ENCODE measurements at places on chromosomes 4 and X.
A peak's percentile ranks its signal among the peaks of the same experiment; 100 is the strongest.

DNA sequence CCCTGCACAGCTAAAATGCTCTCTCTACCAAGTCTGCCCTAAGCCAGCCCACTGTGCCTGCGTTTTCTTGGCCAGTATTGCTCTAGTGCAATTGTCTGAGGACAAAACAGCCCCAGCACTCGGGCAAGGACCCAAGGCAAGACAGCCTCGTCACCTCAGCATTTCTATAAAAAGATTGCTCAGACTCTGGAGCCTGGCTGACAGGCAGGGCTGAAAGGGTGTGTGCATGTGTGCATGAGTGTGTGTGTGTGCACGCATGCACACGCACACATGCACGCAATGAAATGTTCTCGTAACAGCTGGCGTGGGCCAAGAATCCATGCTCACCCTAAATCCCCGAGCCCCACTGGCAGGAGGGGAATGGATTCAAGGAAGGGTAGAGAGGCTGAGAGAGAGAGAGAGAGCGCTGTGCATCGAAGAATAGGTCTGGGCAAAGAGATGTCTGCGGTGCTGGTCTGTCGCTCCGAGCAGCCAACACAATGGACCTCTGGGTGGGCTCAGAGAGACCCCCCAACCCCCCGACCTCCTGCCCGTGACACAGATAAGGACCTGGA lies 579.2 kb downstream of the BCOR start:
- peak; percentile 1 for DNase-seq

- DNase-seq, result no peak
These were observed 76.8 kb downstream of the DCHS2 start for GRCh38 chr4:154414796-154415195.

- DNase-seq, result no peak
These were observed at the start of gene FAM53A for GRCh38 chr4:1683736-1684505. FAM53A (minus strand) TSS chr4:1684313; CDS start chr4:1668741, 15,572 bp downstream.

- no peak for DNase-seq
These were observed 15.9 kb upstream of the TLR1 start for GRCh38 chr4:38820329-38821061.

DNA sequence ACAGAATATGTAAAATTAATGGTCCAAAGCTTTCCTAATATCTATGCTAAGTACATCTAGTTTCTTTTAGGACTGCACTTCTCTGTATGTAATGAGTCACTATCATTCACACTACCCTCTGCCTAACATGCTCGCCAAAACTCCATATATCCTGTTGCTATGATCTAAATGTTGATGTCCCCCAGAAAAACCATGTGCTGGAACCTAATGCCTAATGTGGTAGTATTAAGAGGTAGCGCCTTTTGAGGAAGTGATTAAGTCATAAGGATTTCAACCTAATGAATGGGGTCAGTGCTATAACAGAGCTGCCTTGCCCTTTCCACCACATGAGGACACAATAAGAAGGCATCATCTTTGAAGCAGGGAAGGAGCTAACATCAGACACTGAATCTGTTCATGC lies 34.9 kb upstream of the NFKB1 start:
- DNase-seq, result no peak

DNA sequence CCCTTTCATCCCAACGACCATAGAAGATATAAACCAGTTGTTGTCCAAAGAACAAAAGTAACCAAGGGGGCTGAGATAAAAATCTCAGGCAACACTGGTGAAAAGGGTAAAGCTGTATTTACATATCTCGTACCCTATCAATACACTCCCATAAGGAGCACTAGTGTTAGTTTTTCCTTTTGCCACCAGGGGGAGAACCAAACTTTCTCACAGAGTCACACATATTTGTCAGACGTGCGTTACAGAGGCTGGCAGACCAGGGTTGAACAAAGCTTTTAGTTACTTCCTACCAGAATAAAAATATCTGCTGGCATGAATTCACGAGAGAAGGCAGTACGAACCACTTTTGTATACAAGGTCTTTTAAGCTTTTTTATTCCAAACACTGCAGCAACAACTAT lies 88.3 kb downstream of the AMELX start:
- DNase-seq, result no peak

DNA sequence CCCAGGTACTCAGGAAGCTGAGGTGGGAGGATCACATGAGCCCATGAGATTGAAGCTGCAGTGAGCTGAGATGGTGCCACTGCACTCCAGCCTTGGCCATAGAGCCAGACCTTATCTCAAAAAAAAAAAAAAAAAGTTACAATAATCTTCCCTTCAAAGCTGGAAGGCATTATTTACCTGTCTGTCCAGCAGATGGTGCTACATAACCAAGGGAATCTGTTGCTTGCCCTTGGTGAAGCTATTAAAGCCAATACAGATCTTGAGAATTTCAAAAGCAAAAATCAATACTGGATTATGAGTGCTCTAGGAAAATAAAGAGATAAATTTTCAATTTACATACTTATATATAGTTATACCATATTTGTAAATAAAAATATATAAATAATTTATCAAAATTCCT lies 25.9 kb downstream of the PKD2 start:
- DNase-seq, result no peak

DNA sequence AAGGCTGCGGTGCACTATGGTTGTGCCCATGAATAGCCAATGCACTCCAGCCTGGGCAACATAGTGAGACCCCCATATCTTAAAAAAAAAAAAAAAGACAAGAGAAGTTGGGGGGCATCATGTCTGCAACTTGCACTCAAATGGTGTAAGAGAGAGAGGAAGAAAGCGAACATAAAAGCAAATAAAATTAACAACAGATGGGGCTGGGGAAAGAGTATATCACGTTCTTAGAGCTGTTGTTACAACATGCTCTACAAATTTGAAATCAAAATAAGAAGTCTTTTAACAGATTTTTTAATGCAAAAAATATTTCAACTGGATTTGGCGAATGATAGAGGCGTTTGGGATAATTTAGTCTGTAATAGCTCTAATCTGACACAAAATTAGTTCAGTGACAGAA lies 144.9 kb downstream of the FNIP2 start:
- DNase-seq, result no peak

- DNase-seq, result no peak
These were observed 81.7 kb downstream of the HS6ST2 start for GRCh38 chrX:132876523-132877338.

GRCh38 chrX:41116948-41117347 lies 31.7 kb downstream of the USP9X start:
- no peak for DNase-seq

- no peak for DNase-seq
These were observed 54.5 kb downstream of the CHM start for GRCh38 chrX:85992811-85993229.

GRCh38 chrX:105822138-105823091 lies at the start of gene NRK:
NRK (plus strand) TSS chrX:105822539; CDS start chrX:105822846, 307 bp downstream.
- DNase-seq, result no peak

GRCh38 chr4:23906839-23907238 lies 17.0 kb upstream of the PPARGC1A start:
- DNase-seq, result no peak

- no peak for DNase-seq
These were observed 74.5 kb upstream of the NKX1-1 start for GRCh38 chr4:1480720-1481119.

DNA sequence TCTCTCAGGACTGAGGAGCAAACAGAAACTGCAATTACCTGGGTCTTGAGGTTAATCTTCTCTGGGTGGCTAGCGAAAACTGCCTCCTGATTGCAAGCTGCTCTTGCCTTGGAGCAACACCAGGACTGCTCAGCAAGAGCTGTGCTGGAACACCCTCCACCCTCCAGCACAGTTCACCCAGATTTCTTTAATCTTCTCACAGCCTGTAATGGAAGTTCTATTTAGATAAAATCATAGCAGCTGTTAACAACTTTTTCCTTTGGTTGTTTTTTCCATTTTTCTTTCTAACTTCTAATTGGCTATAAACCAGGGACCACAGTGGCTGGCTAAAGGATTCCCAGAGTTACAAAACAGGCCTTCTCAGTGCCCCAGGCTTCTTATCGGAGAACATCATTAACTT lies 36.3 kb downstream of the OPHN1 start:
- no peak for DNase-seq

DNA sequence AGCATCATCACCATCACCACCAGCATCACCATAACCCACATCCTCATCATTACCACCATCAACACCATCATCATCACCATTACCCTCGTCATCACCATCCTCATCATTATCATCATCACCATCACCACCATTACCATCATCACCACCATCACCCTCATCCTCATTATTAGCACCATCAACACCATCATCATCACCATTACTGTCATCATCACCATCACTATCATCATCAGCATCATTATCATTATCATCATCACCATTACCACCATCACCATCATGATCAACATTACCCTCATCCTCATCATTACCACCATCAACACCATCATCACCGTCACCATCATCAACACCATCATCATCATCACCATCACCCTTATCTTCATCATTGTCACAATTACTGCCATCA lies 51.7 kb downstream of the HTRA3 start:
- DNase-seq, result no peak

- no peak for DNase-seq
These were observed 134.3 kb upstream of the AP1S2 start for GRCh38 chrX:15988661-15989603.

- no peak for DNase-seq
These were observed 178.7 kb upstream of the FAT1 start for GRCh38 chr4:186902361-186902760.

GRCh38 chr4:17072483-17072882 lies 174.0 kb upstream of the LDB2 start:
- DNase-seq, result no peak

- DNase-seq, result no peak
These were observed 1.5 kb upstream of the DDX3X start for GRCh38 chrX:41332408-41333002.

DNA sequence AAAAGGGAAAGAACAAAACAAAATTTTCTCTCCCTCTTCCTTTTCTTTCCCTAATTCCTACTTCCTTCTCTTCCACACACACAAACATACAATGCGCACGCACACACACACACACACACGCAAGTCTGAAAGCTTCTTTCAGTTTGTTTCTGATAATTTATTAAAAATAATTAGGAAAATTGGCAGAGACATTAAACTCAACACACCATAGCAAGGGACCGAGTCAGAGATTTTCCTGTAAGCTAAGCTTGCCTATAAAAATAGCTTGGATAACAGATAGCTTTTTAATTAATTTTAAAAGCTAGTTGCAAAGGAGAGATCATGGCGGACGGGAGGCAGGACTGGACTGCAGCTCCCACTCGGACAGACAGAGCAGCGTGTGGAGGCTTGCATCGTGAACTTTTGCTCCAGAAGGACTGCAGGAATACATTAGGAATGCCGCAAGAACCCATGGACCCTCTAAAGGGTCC lies 92.6 kb upstream of the MAPK10 start:
- no peak for DNase-seq

DNA sequence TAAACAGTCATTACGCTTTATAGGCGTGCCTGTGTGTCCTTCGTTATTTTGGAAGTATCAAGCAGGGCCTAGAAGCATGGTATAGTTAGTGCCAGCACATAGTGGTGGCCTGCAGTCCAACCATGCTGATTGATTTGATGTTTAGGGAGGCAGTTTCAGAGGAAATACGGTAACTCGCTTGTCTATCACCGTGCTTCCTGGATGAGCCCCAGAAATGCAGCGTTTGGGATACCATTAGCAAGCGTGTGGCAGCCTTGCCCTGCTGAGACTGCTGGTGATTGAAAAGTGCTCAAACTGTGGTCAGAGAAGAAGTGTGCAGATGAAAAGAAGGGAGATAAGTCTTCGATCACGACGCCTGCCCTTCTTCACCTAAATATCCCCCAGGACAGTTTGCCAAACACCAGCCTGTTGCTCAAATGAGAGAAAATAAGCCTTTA lies 158.4 kb downstream of the CHIC2 start:
- DNase-seq, result peak; percentile 5

DNA sequence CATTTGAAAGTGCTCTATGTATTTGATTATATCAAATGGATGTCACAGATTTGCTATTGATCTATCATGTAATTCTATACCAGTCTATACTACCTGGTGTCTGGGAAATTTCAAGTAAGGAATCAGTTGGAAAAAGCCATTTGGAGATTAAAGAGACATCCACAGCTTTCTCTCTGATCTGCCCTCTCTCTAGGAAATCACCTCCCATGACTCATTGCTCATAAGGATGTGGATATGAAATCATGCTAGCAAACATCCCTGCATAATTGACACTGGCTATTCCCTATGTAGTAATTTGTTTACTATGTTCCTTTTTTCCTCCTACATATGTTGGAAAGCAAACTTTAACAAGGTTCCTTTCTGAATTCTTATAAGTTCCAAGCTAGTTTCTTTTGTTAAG lies 94.3 kb downstream of the TEX13A start:
- DNase-seq, result no peak

DNA sequence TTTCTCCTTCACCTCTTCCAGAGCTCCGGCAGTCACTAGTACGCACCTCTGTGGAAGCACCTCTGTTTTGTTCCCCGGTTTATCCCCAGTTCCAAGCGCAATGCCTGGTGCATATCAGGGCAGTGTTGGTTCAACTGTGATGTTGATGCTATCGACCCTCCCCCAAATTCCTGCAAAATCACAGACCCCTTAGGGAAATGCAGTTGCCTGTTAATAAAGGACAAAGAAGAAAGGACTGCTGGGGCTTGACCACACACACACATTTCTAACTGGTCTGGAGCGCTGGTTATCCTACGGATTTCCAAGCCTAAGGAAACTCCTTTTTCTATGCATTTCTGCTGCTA lies 530 bp upstream of the NMU start:
- DNase-seq, result no peak

DNA sequence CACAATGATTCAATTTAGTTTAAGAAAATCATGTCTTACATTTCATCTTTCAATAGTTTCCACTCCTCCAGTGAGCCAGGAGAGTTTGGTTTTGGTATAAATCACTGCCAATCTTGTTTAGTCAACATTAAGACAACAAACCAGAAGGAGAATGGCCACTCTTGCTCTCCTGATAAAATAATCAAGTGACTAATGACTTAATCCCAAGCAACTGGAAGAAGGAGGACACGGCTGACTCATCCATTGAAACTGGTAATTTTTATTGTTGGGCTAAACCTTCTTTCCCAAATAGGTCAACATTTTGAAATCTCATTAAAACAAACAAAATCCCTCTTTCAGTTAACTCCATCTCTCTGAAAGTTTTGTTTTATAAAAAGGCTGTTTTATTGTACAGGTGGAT lies 230.2 kb downstream of the CLCN4 start:
- no peak for DNase-seq

- DNase-seq, result no peak
These were observed 77.0 kb downstream of the ZNF827 start for GRCh38 chr4:145861336-145862318.

- DNase-seq, result no peak
These were observed 52.1 kb downstream of the CFAP299 start for GRCh38 chr4:80387390-80388283.

GRCh38 chr4:100826808-100827548 lies 309.2 kb upstream of the EMCN start:
- no peak for DNase-seq

DNA sequence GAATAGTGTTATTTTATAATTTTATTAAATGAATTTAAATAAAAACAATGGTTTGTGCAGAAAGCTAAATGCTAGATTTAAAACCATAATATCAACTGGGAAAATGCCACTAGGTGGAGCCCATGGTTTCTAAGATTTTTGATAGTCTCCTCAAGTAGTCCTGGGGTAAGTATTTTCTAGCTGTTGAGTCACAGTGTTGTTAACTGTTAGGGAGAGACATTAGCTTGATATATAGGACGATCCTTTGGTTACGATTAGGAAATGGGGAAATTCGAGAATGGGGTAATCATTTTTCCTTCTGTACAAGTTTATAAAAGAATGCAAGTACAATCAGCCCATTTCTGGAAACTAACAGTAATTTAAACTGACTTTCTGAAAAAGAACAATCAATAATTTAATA lies 378.4 kb downstream of the ANKRD50 start:
- no peak for DNase-seq

All from anterior cingulate cortex (tissue), 58 donors.